ENCODE measurements at places on chromosomes 11 and 22. TPM values are rescaled to one million over a fixed set of nuclear protein-coding genes. Genes with fewer than 3 reads are reported as not detected.

Gene SERPING1
- total RNA-seq, result 4.3 TPM

Gene GSTP1
- 840 TPM for total RNA-seq

Gene FAR1
- total RNA-seq, result 85.1 TPM

Gene ARHGAP20
- total RNA-seq, result 3.6 TPM

Gene WNT11
- not detected for total RNA-seq

Gene LRRC32
- total RNA-seq, result 7.5 TPM

Gene SLC15A3
- 10.6 TPM for total RNA-seq

Gene RIBC2
- 3.0 TPM for total RNA-seq

Gene OOSP1
- not detected for total RNA-seq
